Kidney (tissue), 22 donors: ENCODE measurements at places on chromosomes 1 and 21. TPM values are rescaled to one million over a fixed set of nuclear protein-coding genes. Genes with fewer than 3 reads are reported as not detected.
A peak's percentile ranks its signal among the peaks of the same experiment; 100 is the strongest.

DNA sequence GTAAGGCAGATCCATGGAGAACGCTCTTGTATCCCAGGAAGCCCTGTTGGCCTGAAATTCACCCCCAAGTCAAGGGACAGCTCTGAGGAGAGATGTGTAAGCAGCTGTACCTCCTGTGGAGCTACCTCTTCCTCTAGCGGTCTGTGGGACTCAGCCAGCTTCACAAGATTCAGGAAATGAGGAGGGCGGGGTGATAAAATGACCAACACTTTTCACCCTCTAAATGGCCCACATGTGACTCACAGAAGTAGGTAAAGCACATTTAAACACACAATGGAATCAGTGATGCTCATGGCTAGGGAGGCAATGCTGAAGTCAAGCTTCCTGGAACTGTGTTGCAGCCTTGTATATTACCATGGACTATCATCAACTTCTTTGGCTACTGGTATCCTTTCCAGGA is at the start of gene SH2D1B:
Gene SH2D1B (minus strand): TSS at position 135 of the 400 bp plus-strand sequence. CDS start 120 bp downstream, at position 15.
- H3K27ac ChIP-seq = no peak within 1 kb of the TSS
- H3K4me1 ChIP-seq = no peaks in the 10 kb centered on the region
- no peaks in the 10 kb centered on the region for H3K27me3 ChIP-seq
- DNase-seq = no peak
- no peak within 1 kb of the TSS for H3K4me3 ChIP-seq

DNA sequence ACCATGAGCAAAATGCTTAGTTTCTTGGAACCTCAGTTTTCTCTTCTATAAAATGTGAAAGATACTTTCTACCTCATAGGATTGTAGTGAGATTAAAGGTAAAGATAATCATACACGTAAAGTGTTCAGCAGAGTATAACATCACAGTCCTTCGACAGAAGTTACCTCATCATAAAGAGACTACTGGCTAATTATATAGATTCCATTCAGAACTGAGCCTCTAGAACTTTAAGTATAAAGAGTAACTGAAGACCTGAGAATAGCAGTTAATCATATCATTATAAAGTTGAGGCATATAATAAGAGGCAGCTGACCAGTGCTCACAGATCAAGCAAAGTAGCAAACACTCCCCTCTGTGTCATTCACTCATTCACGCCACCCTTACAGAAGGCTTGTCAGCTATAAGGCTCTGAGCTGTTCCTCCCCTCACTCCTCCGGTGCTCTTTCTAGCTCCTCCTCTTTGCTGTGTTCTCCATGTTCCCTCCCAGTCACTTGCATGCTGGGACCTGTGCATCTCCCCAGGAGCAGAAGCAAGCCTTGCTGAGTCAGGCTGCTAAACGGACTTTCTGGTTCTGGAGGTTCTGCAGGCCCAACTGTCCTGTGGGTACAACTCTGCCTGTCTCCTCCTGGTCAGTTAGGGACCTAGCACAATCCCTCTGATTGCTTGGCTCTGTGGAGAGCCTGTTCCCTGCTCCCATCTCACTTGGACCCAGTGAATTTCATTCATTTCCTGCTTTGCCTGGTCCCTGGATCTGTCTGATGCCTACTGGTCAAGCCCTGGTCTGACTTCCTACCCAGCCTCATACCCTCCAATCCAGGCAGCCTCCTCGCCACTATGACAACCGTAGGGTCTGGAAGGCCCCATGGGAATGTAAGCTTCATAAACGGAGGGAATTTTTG is 28.3 kb upstream of the LY9 start:
- no peak overlapping the region for H3K4me3 ChIP-seq
- H3K27ac ChIP-seq = no peak overlapping the region

DNA sequence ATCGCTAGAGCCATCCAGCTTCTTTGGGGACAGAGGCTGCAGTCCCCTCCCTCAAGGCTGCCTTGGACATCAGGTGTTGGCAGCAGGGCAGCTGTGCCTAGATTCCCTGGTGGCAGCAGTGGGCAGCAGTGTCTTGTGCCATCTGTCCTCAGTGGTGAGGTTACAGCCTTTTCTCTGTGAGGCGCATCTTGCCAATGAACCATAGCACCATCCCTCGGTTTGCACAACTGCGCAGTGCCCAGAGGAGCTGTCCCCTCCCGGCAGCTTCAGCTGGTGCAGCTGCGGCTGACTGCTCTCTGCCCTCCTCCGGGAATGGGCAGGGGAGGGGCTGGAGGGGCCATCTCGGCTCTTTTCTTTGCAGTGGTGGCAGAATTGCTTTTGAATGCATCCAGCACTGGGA is 59.0 kb upstream of the C8B start:
- H3K4me1 ChIP-seq = no peaks in the 10 kb centered on the region
- no peaks in the 10 kb centered on the region for H3K36me3 ChIP-seq
- no peaks in the 10 kb centered on the region for H3K27me3 ChIP-seq
- no peak overlapping the region for H3K27ac ChIP-seq
- no peak overlapping the region for H3K4me3 ChIP-seq

- DNase-seq = no peak
- no peaks in the 10 kb centered on the region for H3K36me3 ChIP-seq
- no peaks in the 10 kb centered on the region for H3K4me1 ChIP-seq
These were observed 68.9 kb upstream of the PARP1 start for GRCh38 chr1:226476648-226477319.

GRCh38 chr1:174640783-174641182 is 193.0 kb downstream of the GPR52 start:
- H3K36me3 ChIP-seq = no peaks in the 10 kb centered on the region
- no peaks in the 10 kb centered on the region for H3K27me3 ChIP-seq
- no peaks in the 10 kb centered on the region for H3K4me1 ChIP-seq
- no peak overlapping the region for H3K4me3 ChIP-seq

- no peak for DNase-seq
- peak overlapping the region; percentile 97 for H3K27ac ChIP-seq
- no peaks in the 10 kb centered on the region for H3K27me3 ChIP-seq
- no peaks in the 10 kb centered on the region for H3K4me1 ChIP-seq
These were observed 644 bp downstream of the UBE4B start for GRCh38 chr1:10033359-10033845.

DNA sequence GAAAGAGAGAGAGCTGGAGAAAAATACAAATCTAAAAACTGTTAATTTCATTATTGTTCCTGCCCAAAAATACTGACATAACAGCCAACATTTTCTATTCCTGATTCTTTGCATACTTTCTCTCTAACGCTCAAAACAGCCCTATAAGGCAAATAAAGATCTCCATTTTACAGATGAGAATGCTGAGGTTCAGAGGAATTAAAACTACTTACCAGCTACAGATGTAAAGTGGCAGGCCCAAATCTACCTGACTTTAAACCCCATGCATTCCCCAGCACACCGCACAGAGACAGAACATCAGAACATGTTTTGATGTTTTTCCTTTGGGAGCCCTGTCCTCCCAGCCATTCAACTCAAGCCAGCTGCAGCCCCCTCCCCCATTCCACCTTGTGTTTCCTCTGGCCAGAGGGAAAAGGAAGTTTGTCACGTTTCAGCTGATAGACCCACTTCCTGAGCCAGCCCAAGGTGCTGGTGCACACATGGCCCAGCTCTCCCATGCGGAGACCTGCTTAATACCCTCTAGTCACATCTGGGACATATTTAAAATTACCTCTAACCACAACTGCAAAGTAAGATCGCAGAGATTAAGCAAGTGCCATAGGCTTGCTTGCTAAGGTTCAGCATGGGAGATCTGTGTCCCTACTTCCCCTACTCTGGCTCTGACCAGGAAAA is 133.1 kb upstream of the NFIA start:
- no peak overlapping the region for H3K27ac ChIP-seq
- no peaks in the 10 kb centered on the region for H3K36me3 ChIP-seq
- H3K27me3 ChIP-seq = no peaks in the 10 kb centered on the region
- H3K4me1 ChIP-seq = no peaks in the 10 kb centered on the region
- no peak overlapping the region for H3K4me3 ChIP-seq
- no peak for DNase-seq

DNA sequence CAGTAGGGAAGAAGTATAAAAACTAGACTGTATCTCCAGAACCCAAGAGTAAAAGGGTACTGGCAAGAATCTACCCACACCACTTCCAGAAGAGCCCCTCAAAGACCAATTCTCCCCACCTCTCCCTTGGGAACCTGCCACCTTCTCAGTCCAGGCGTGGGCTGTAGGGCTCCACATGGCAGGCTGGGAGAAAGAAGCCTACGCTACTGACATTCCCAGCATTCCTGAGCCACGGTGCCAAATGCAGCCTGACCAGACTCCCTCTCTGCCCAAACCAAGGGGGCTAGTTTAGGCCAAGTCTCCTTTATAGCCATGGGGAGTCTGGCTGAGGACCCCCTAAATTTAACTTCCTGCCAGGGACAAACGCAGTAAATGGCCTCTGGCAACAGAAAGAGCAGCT is 2.0 kb downstream of the UBE2Q1 start:
- H3K4me3 ChIP-seq = peak overlapping the region; percentile 83
- H3K36me3 ChIP-seq = peaks cover 13% of the 10 kb centered on the region
- peak; percentile 53 for DNase-seq
- H3K27ac ChIP-seq = peak overlapping the region; percentile 43
- peaks cover 13% of the 10 kb centered on the region for H3K4me1 ChIP-seq
- H3K27me3 ChIP-seq = no peaks in the 10 kb centered on the region

DNA sequence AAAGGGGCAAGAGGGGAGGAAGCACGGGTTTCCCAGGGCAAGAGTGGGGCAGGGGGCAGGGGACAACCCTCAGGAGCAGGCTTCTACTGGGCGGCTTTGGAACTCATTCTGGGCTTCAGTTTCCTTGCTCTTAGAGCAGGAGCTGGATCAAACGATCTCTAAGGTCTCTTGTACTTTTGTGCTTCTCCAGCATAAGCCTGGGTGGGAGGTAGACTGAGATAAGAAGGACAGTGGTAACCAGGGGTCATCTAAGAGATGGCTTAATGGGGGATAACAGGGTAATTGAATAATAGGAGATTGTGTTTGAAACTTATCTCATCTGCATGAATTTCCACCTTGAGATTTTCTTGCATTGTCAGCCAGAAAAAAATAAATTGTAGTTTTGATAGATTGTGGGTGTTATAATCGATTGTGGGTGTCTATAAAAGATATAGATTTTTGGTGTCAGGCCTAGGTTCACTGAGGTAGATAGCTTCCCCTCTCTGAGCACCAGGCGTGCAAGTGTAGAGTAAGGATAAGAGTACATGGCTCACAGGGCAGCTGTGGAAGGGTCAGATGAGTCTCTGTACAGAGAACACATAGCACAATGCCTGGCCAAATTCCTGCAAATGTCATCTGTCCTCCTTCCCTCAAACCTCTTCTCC is 68.0 kb downstream of the CD58 start:
- H3K27me3 ChIP-seq = no peaks in the 10 kb centered on the region
- no peak overlapping the region for H3K4me3 ChIP-seq
- DNase-seq = no peak
- no peak overlapping the region for H3K27ac ChIP-seq
- peaks cover 7% of the 10 kb centered on the region for H3K4me1 ChIP-seq

GRCh38 chr21:38913120-38913892 is 107.6 kb downstream of the ETS2 start:
- peaks cover 6% of the 10 kb centered on the region for H3K4me1 ChIP-seq
- peak overlapping the region; percentile 41 for H3K4me3 ChIP-seq
- DNase-seq = peak; percentile 91
- H3K36me3 ChIP-seq = no peaks in the 10 kb centered on the region
- no peaks in the 10 kb centered on the region for H3K27me3 ChIP-seq
- peak overlapping the region; percentile 78 for H3K27ac ChIP-seq

- H3K4me1 ChIP-seq = no peaks in the 10 kb centered on the region
- no peaks in the 10 kb centered on the region for H3K36me3 ChIP-seq
- H3K4me3 ChIP-seq = no peak overlapping the region
- no peaks in the 10 kb centered on the region for H3K27me3 ChIP-seq
- no peak overlapping the region for H3K27ac ChIP-seq
These were observed 6.3 kb downstream of the PATJ start for GRCh38 chr1:61748566-61748965.

DNA sequence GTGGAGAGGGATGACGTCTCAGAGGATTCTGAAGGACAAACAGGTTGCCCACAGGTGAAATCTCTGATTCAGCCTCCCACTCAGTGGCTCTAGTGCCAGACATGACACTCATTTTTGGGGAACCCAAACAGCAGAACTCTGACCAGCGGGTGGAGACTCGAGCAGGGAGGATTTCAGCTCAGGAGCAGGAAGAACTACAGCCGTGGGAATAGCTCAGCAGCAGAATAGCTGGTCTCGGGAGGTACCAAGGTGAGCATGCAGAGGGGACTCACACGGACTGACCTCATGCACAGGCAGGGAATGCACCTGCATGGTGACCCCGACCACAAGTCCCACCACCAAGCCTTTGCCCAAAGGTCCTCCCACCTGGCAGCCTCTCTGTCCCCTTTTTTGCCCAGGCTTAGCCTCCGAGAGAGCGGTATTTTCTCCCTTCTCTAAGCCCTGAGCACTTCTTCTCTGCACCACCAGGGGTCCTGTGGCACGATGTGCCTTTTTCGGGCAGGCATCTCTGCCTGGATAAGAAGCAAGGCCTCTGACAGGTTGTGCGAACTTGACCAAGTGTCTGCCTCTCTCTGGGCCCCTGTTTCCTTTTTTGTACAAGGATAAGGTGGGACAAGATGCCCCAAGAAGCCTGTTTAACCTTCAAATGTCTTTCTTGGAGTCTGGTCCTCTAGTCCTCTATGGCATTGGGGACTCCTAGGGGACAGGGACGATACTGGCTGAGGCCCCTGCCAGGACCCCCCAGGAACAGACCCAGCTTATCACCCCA is 8.8 kb upstream of the FGR start:
- H3K4me1 ChIP-seq = no peaks in the 10 kb centered on the region
- H3K4me3 ChIP-seq = no peak overlapping the region
- no peak overlapping the region for H3K27ac ChIP-seq
- no peaks in the 10 kb centered on the region for H3K36me3 ChIP-seq
- no peaks in the 10 kb centered on the region for H3K27me3 ChIP-seq
- no peak for DNase-seq

DNA sequence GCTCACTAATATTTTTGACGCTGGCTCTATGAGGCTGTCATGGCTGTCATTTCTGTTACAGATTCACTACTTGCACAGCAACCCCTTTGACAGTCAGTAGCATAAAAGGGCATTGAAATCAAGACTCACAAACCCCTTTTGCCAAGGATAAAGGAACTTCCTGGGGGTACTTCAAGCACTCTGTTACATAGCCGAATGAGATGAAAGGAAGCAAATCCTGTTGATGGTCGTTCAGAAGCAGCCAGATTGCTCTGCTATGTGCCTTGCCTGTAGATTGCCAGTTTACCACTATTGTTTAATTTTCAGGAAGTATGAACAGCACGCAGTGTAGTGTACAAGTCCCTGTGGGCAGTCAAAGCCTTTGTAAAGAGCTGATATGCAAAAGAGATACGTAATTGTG is 296.2 kb downstream of the LRRIQ3 start:
- H3K4me3 ChIP-seq = no peak overlapping the region
- no peaks in the 10 kb centered on the region for H3K36me3 ChIP-seq
- no peak for DNase-seq
- no peaks in the 10 kb centered on the region for H3K4me1 ChIP-seq
- no peaks in the 10 kb centered on the region for H3K27me3 ChIP-seq
- no peak overlapping the region for H3K27ac ChIP-seq

- no peak for DNase-seq
- H3K27ac ChIP-seq = no peak overlapping the region
- no peaks in the 10 kb centered on the region for H3K4me1 ChIP-seq
- no peak overlapping the region for H3K4me3 ChIP-seq
- H3K27me3 ChIP-seq = no peaks in the 10 kb centered on the region
- no peaks in the 10 kb centered on the region for H3K36me3 ChIP-seq
These were observed 462.0 kb upstream of the RUNX1 start for GRCh38 chr21:35510957-35511695.

Gene CAPN2
- 276 TPM for total RNA-seq

Gene FCN3
- 7.9 TPM for total RNA-seq

Gene FALEC
- total RNA-seq = not detected

Gene PGLYRP3
- not detected for total RNA-seq
